ENCODE measurements at places on chromosomes 5 and 9.

GRCh38 chr5:151779531-151780125, 7.9 kb downstream of the G3BP1 start:
- no peak for DNase-seq

DNA sequence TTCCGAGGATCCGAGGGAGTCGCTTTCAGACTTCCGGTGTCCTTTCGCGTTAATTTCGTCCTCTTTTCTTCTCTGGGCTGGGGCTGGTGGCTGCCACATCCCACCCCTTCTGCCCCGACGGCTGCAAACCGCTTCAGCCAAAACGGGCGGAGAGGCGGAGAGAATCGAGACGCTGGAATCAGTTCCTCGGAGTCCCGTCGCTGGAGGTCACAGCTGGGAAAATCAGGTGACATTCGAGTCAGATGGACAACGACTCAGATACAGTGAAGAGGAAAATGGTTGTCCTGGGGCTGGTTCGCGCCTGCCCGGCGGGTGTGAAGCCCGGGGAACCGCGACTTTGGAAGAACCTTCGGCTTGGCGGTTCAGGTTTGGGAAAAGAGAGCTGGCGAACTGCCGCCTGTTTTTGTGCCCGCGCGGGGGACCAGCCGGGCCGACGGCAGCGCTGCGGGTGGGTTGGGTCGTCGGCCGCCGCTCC, 8.9 kb upstream of the NKX2-5 start:
- no peak for DNase-seq

DNA sequence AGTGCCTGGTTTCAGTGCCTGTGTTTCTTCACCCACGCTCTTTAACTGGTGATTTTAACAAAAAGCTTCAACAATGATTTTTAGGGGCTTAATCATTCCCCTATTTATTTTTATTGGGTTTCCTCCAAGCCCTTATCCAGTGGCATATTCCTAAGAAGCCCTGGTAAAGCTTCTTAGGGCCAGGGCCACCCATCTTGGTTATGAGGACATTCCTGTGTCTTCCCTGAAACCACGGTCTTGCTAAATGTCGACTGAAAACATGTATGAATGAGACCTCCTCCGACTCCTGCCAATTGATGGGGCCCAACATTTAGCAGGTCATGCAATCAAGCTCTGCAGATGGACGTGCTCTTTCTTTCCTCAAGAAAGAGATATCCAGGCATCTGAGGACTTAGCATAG, 13.7 kb upstream of the CARTPT start:
- no peak for DNase-seq

GRCh38 chr9:21543187-21543586, 61.1 kb upstream of the IFNE start:
- DNase-seq, result no peak

DNA sequence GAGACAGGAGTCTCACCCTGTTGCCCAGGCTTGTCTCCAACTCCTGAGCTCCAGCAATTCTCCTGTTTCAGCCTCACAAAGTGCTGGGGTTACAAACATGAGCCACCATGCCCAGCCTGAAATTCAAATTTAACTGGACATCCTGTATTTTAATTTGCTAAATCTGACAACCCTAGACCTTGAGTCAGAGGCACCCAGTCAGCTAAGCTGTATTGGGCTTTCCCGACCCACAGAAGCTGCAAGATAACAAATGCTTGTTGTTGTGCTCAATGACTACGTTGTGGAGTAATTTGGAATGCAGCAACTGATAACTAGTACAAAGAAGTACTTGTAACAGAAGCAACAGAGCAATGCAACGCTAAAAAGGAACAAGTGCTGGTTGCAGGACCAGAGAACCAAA, 533.1 kb downstream of the NTRK2 start:
- DNase-seq, result no peak

GRCh38 chr9:122126331-122127261, 33.0 kb downstream of the NDUFA8 start:
- DNase-seq, result no peak

GRCh38 chr9:83520292-83520691, 17.9 kb downstream of the FRMD3 start:
- DNase-seq, result no peak

DNA sequence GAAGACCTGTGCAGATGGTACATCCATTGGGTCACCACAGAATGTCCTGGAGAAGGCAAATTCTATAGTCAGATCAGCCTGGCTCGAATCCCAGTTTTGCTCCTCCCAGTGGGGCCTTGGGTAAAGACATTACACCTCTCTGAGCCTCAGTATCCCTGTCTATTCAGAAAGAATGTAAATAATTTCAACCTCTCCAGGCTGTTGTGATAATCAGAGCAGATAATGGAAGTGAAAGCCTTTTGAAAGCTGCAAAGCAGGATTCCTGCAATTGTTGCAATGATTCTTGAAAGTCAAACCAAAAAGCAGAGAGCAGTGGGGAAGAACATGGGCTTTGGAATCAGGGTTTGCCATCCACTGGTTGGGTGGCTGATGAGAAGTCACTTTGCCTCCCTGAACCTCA, 63.2 kb downstream of the LHX2 start:
- no peak for DNase-seq

GRCh38 chr5:65837139-65837538, 89.2 kb upstream of the ERBIN start:
- no peak for DNase-seq

DNA sequence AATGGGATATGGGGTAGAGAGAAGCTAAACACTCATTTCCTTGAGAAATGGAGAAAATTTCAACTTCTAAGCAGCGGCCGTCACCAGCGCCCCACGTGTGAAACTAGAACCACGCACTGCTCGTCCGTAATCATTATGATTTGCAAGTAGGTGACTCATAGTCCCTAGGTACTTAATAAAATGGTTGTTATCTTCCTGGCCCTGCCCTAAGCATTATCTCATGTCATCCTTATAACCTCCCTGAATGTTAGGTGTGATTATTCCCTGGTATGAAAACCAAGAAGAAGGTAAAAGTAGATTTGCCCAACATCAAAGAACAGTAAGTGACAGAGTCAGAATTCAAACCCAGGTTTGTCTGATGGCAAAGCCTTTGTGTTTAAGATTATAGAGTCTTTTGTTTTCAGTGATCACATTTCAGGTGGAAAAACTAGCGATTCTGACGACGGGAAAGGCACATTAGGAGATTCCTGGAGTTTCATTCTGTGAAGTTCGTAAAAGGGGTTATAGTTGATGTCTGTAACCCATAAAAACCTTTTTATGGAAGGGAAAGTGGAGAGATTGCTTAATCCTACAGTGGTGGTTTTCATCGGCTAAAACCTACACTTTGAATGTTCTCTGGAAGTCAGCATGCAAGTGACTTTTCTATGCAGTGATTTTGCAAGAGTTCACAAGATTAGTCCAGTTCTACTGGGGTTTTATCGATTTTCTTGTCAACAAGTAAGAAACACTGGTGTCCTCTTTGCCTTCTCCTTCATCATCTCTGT, 202.9 kb upstream of the WWC1 start:
- no peak for DNase-seq

- no peak for DNase-seq
Observed at GRCh38 chr9:31868830-31869229, 515.6 kb upstream of the ACO1 start.

- no peak for DNase-seq
Observed at GRCh38 chr5:15260356-15261268, 239.4 kb upstream of the FBXL7 start.

Data from activated CD4-positive, alpha-beta T cell treated with anti-CD3 and anti-CD28 coated beads, Interleukin-2, Interleukin-4, amounts not matched to agents 100 ng/mL and 50 ng/mL, durations not matched to agents 16 hours and 8 hours (primary cell).